GM23248 (cell line): ENCODE measurements at places on chromosomes 3 and 15. TPM values are rescaled to one million over a fixed set of nuclear protein-coding genes. Genes with fewer than 3 reads are reported as not detected.

The DUOX2 gene
- polyA plus RNA-seq, result 0.03 TPM in 2 replicates

DNA sequence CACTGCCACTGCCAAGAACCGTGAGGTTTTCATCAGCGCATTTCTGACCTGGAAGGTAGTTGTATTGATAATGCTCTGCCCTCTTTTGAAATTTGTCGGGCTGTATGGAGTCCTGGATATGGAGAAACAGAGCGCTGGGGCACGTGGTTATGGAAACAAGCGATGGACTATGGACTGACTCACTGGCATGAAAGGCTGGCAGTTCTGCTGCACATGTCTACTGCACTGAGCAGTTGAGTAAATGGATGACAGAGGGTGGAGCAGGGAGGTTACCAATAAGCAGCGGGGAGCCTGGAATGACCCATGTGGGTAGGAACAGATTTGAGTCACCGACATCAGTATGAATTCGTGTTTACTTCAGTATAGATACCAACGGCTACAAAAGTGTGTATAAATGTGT lies 429.5 kb downstream of the OCA2 start:
- no peaks in the 10 kb centered on the region for H3K27me3 ChIP-seq
- DNase-seq, result no peak
- H3K27ac ChIP-seq, result no peak overlapping the region
- no peaks in the 10 kb centered on the region for H3K36me3 ChIP-seq
- H3K4me1 ChIP-seq, result no peaks in the 10 kb centered on the region

GRCh38 chr3:143152043-143152442 lies 32.5 kb downstream of the CHST2 start:
- H3K36me3 ChIP-seq, result no peaks in the 10 kb centered on the region
- no peaks in the 10 kb centered on the region for H3K4me1 ChIP-seq
- no peak overlapping the region for H3K27ac ChIP-seq
- no peak overlapping the region for H3K4me3 ChIP-seq

DNA sequence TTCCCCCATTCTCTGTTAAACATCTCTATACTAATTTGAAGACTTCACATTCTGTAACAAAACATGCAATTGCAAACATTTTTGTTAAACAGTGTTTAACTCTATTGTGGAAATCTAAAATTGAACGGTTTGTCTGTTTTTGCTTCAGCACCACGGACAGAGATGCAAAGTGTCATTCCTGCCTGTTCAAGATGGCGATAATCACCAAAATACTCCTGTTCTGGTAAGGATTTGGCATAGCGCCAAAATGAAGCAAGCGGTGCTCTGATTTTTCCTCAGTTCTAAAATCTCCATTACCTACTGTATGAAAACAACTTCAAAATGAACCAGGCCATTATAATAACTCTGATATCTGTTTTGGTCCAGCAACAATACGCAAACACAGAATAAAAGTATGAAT lies 129.7 kb upstream of the TUSC7 start:
- no peaks in the 10 kb centered on the region for H3K4me1 ChIP-seq
- DNase-seq, result peak; percentile 36
- no peak overlapping the region for H3K27ac ChIP-seq
- no peaks in the 10 kb centered on the region for H3K27me3 ChIP-seq

DNA sequence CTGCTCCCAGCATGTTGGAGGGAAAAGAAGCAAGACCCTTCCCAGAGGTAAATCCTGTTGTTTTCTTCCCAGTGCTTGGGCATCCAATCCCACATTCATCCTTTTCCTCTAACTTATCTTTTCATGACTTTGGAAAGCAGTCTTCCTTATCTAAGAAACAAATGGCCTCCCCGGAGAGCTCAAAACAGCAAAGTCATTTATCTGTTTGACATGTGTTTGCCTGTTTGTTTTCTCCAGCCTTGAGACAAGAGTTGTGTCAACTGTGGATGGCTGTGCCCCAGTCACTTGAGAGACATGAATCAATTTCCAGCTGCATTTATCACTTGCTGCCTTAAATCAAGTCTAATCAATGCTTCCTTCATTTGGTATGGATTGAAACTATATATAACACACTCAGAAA lies 103.9 kb downstream of the SHQ1 start:
- H3K4me3 ChIP-seq, result no peak overlapping the region
- DNase-seq, result no peak
- no peaks in the 10 kb centered on the region for H3K4me1 ChIP-seq
- H3K27me3 ChIP-seq, result no peaks in the 10 kb centered on the region

- H3K27ac ChIP-seq, result no peak overlapping the region
- no peaks in the 10 kb centered on the region for H3K27me3 ChIP-seq
- H3K4me3 ChIP-seq, result no peak overlapping the region
- 0 out of 2 replicates have a peak, but pooled peaks cover 4% of the 10 kb centered on the region for H3K4me1 ChIP-seq
These were observed 177.6 kb downstream of the KCNAB1 start for GRCh38 chr3:156298014-156298413.

DNA sequence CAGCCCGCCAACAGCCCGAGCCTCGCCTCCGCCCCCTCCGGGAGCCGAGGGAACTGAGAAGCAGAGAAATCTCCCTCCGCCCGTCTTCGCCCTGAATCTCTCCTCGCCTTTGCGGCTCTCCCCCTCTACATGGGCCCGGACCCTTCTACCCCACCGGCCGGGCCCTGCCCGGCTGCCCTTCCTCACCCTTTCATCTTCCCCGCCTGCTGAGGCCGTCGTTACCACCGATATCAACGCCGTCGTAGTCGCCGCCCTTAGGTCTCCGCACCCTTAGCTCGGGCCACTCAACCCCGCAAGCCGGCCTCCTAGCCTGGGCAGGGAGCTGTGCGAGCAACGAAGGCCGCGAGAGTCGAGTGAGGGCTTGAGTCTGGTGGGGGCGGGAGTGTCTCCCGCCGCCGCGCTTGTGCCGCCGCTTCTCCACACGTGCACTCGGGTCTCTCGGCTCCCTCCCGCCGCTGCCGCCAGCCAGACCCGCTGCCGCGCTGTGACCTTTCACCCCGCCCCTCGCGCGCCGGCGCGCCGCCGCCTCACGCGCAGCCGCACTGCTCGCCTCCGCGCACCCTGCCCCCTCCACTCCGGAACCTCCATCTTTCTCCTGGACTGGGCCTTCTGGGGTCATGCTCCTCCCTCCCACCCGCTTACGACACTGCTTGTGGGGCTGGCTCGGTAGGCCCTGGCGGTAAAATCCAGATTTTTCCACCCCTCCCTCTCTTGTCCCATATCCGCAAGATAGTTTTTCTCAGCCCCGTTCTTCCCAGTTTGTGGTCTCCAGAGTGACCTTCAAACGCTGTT lies at the start of gene NAA50:
Gene NAA50 (minus strand): TSS at position 494 of the 792 bp plus-strand sequence. CDS start 300 bp downstream, at position 194.
- H3K4me1 ChIP-seq, result peaks cover 42% of the 10 kb centered on the region
- H3K4me3 ChIP-seq, result peak within 1 kb of the TSS; percentile 99
- H3K27me3 ChIP-seq, result no peaks in the 10 kb centered on the region
- peak; percentile 94 for DNase-seq

The GP9 gene
- polyA plus RNA-seq, result not detected in 2 replicates

The CSPG4 gene
- polyA plus RNA-seq, result 5.3 and 5.6 TPM in 2 replicates

The DALRD3 gene
- polyA plus RNA-seq, result 40.2 and 43.3 TPM in 2 replicates

- H3K27ac ChIP-seq, result no peak overlapping the region
- H3K4me3 ChIP-seq, result no peak overlapping the region
- H3K4me1 ChIP-seq, result no peaks in the 10 kb centered on the region
- H3K36me3 ChIP-seq, result no peaks in the 10 kb centered on the region
- H3K27me3 ChIP-seq, result no peaks in the 10 kb centered on the region
- no peak for DNase-seq
These were observed 59.5 kb upstream of the DPPA4 start for GRCh38 chr3:109396806-109397205.

The CCDC9B gene
- polyA plus RNA-seq, result 28.8 and 33.1 TPM in 2 replicates

DNA sequence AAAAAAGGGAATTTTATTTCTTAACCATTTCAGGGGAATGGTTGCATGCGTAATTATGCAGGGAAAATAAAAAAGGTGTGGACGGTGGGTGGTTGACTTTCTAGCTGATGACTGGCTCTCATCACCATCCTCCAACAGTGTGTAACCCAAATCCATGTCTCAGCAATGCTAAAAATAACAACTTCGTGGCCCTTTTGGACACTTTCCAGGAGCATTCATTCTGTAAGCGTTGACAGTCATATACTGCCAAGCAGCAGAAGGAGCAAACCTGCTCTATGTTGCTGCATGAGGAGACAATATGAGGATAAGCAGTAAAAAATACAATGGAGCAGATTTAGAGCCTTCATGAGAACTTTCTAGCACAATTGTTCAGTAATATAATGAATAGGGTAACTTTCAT lies 189.1 kb downstream of the ANXA2 start:
- H3K36me3 ChIP-seq, result no peaks in the 10 kb centered on the region
- peak; percentile 9 for DNase-seq
- no peaks in the 10 kb centered on the region for H3K4me1 ChIP-seq
- H3K4me3 ChIP-seq, result no peak overlapping the region
- H3K27ac ChIP-seq, result no peak overlapping the region

DNA sequence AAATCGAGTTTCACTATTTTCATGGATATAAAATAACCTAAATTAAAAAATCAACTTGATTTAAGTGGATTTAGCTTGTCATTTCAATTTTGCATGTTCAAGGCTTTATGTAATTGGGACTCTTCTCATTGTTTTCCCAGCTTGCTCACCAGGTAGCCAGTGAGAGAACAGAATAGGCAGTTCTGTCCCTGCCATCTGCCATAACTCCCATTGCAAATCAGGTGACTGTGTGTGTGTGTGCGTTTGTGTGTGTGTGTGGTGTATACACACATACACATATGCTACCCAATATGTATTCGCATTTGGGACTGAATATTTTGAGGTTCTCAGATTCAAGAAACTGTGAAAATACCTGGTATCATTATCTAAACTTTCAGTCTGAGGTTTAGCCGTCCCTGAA lies 1069.8 kb downstream of the IGSF11 start:
- DNase-seq, result no peak
- no peak overlapping the region for H3K4me3 ChIP-seq
- H3K36me3 ChIP-seq, result no peaks in the 10 kb centered on the region
- no peak overlapping the region for H3K27ac ChIP-seq
- H3K27me3 ChIP-seq, result no peaks in the 10 kb centered on the region

DNA sequence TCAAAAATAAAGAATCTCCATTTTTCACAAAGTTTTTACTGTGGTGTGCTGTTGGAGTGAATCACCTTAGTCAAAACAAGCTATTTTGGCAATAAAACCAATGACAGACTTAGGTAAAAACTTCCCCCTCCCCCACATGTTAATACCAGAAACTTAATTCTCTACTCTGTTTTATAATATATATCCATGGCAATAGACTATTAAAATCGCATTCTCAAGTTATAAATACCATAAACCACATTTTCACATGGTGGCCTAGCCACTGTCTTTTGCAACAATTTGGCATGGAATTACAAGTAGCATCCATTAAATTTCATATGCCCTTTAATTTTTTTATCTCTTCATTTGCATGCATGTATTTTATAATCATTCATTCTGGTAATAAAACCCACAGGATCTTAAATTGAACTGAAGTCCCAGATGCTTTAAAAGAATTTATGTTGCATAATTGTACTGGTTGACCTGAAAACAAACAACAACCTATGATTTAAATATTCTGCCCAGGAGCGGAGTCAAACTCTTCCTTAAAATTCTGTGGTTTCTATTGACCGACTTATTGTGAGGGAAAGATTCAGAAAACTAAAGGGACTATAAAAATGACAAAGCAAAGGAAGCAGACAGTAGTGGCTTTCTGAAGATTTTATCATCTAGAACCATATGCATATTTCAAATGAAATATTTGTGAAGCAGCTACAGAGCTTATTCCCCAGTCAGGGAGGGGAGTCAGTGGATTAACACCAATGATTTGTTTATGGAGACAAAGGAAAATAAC lies 229.0 kb upstream of the TBL1XR1 start:
- 0 out of 2 replicates have a peak, but pooled peaks cover 12% of the 10 kb centered on the region for H3K4me1 ChIP-seq
- no peaks in the 10 kb centered on the region for H3K36me3 ChIP-seq
- no peak overlapping the region for H3K4me3 ChIP-seq
- no peaks in the 10 kb centered on the region for H3K27me3 ChIP-seq
- H3K27ac ChIP-seq, result no peak overlapping the region

DNA sequence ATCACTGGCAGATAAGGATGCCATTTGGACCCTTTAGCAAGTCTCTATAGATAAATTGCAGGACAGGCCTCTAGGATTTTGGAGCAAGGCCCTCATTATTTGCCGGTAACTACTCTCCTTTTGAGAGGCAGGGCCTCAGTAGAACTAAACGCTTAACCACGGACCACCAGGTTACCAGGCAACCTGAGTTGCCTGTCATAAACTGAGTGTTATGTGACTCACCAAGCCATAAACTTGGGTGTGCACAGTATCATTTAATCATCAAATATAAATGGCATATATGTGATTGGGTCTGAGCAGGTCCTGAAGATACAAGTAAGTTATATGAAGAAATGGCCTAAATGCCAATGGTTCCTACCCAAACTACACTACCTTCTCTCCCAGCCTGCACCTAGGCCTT lies 93.2 kb downstream of the BCHE start:
- H3K27me3 ChIP-seq, result no peaks in the 10 kb centered on the region
- no peaks in the 10 kb centered on the region for H3K36me3 ChIP-seq
- DNase-seq, result no peak
- H3K4me3 ChIP-seq, result no peak overlapping the region
- H3K4me1 ChIP-seq, result no peaks in the 10 kb centered on the region

DNA sequence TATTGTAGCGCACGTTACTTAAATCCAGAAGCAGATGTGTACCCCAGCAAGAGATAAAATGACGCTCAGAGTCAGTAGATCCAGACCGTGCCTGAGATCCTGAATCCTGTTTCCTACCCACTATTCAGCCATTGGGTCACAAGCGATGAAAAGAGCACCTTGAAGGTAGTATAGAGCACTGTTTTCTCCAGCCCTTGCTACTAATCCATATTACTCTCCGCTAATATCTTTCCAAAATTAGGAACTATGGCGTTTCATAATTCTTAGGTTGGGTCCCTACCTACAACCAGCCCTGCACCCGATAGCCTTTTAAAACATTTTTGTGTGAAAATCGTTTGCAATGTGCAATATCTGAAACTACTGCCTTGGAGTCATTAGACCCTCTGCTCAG lies 596 bp downstream of the BTD start:
- peaks cover 25% of the 10 kb centered on the region for H3K4me1 ChIP-seq
- no peak for DNase-seq
- peak overlapping the region; percentile 97 for H3K4me3 ChIP-seq
- H3K27ac ChIP-seq, result peak overlapping the region; percentile 81
- peaks cover 1% of the 10 kb centered on the region; the same call in 1 of the 2 replicates for H3K36me3 ChIP-seq
- no peaks in the 10 kb centered on the region for H3K27me3 ChIP-seq

DNA sequence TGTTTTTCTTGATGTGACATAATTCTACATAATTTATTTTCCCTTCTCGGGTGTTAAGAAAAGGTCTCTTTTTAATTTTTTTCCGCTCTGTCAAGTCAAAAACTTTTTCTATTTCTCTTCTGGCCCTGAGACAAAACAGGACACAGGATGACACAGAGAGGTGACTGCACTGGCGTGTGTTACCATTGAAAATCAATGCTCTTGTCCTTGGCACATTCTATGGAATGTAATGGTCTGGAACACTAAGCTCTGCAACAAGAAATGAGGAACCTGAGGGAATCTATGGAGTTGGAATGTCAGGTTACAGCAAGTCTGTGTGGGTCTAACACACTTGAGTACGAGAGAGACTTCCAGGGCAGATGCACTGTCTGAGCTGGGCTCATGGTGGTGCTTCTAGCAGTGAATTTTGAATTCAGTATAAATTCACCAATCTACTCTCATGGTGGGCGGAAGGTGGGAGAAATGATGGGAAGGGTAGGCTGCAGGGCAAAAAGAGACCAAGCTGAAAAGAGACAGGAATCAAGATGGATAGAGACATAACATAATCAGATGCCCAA lies 508.3 kb downstream of the TUSC7 start:
- H3K27ac ChIP-seq, result no peak overlapping the region
- no peak overlapping the region for H3K4me3 ChIP-seq
- H3K4me1 ChIP-seq, result no peaks in the 10 kb centered on the region
